ENCODE measurements at places on chromosomes 11 and 22.
A peak's percentile ranks its signal among the peaks of the same experiment; 100 is the strongest.

DNA sequence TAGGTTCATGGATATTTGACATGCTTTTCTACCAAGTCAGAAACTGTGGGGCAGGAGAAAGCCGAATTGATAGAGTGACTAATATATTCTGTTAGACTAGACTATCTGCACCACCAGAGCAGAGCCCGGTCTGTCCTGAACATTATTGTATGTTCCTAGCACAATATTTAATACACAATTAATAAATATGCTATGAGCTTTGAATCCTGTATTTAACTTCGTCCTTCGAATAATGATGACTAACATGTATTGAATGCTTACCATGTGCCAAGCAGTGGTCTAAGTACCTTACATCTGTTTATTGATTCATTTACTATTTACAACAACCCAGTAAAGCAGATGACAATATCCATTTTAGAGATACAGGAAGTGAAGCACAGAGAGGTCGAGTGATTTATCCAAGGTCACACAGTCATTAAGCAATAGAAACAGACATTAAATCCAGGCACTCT lies 44.8 kb upstream of the ANO3 start:
- DNase-seq: no peak

GRCh38 chr11:58919561-58919960 lies 19.7 kb upstream of the GLYATL1 start:
- DNase-seq: no peak

DNA sequence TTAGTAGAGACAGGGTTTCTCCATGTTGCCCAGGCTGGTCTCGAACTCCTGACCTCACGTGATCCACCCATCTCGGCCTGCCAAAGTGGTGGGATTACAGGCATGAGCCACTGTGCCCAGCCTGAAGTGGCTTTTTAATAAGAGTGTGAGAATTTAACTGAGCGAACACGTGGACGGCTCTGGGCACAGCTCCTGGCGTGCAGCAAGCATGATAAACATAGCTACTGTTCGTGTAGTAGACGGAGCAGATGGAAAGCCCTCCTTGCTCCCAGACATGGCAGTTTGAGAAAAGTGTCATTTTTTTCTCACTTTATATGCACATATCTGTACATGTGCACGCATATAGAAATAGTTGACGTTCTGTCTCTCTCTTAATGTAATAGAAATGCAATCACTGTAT lies 7.0 kb downstream of the EMID1 start:
- DNase-seq: no peak

DNA sequence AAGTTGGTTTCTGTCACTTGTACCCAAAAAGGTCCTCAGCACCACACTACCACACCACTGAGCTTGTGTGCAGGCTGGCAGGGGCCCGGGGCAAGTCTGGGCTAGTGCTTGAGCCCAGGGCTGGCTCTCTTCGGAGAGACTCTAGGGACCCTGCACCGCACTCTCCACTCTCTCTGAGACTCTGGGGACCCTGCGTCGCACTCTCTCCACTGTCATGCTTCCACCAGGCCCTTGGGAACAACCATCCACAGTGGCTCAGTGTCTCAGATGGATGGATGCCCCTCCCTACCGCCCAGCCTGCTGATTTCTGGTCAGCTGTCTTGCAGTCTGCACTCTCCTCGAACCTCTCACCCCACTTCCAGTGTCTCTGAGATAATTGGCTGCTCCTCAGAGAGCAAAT lies 2.0 kb upstream of the SBF1 start:
- DNase-seq: no peak

DNA sequence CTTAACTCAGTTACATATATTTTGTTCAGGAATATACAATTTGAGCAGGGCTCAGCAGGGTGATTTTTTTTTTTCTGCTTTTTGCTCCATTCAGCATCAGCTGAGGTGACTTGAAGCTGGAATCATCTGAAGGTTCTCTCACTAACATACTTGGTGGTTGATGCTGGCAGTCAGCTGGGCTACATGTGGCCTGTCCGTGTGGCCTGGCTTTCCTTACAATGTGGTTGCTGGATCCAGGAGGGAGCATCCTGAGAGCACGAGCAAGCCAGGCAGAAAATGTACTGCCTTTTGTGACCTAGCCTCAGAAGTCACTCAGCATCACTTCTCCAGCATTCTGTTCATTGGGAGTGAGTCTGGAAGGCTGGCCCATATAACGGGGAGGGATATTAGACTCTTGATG lies 151.6 kb upstream of the E2F8 start:
- DNase-seq: no peak

- no peak for DNase-seq
Observed at GRCh38 chr11:8138526-8138925, 30.3 kb downstream of the RIC3 start.

GRCh38 chr11:86204356-86204755 lies 40.2 kb upstream of the EED start:
- DNase-seq: no peak

GRCh38 chr11:33094157-33094556 lies 54.8 kb downstream of the TCP11L1 start:
- no peak for DNase-seq

- no peak for DNase-seq
Observed at GRCh38 chr22:44050766-44051355, 26.8 kb downstream of the PARVB start.

DNA sequence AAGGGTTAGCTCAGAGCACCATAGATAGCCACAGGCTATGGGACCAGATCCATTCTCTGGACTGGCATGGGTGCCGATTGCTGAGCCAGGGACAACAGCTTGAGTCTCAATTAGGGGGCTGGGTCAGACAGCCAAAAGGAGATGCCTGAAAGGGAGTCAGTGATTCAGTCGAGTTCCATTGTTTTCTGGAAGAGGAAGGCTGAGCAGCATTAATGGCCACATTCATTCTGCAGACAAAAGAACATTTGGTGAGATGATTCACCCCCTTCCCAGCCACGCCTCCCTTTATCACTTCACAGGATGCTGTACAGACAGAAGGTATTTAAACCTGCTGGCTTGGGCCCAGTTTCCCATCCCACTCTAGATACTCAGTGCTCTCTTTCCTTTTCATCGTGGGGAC lies 131.9 kb downstream of the ADAMTS15 start:
- DNase-seq: peak; percentile 56

DNA sequence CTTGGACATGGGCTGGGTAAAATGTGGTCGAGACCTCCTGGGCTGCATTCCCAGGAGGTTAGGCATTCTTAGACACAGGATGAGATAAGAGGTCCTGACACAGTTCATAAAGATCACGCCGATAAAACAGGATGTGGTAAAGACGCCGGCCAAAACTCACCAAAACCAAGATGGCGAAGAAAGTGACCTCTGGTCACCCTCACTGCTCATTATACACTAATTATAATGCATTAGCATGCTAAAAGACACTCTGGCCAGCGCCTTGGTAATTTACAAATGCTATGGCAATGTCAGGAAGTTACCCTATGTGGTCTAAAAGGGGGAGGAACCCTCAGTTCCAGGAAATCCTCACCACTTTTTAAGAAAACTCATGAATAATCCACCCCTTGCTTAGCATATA lies 983.3 kb downstream of the OPCML start:
- no peak for DNase-seq

DNA sequence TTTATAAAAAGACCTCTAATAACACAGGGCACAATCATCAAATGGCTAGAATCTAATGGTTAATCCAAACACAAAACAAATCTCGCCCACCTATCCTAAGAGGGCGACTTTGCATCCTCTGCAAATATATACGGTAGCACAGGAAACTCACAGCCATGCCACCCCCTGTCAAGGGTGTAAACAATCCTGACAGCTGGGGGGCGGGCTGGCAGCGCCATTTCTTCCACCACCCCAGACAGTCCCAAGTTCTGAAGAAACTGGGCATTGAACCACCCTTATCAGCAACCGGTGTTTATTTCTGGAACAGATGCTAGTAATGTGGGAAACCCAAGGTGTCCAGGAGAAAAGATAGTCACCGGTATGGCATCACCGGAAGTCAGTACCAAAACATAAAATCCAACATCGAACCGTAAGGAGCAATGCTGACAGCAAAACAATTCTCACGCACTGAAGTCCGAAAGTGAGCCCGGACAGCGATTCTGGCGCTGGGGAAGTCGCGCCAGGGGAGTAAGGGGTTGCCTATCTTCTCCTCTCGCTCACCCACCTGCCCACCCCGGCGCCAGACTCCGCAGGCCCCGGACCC lies 825 bp downstream of the FBXO3 start:
- peak; percentile 1 for DNase-seq

GRCh38 chr22:19891317-19892256 lies 36.9 kb upstream of the GNB1L start:
- peak; percentile 95 for DNase-seq

DNA sequence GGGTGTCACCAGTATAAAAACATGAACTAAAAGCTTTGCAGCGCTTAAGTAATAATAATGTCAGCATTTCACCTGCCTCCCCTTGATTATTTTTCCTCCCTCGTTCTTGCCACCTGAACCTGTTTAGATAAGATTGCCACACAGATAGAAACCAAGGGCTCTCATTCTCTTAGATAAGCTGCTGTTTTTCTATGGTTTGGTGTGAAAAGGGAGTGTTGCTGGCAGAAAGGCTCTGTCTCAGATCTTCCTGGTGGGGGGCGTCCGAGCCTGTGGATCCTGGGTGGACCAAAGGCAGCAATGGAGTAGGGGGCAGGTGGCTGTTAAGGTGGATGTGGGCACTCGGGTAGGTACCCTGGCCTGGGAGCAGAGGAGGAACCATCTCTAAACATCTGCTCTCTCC lies 147.5 kb downstream of the ST3GAL4 start:
- no peak for DNase-seq

GRCh38 chr22:31139866-31140716 lies at the start of gene PLA2G3:
PLA2G3 (minus strand) TSS chr22:31140508; CDS start chr22:31140354, 154 bp downstream.
- peak; percentile 4 for DNase-seq

DNA sequence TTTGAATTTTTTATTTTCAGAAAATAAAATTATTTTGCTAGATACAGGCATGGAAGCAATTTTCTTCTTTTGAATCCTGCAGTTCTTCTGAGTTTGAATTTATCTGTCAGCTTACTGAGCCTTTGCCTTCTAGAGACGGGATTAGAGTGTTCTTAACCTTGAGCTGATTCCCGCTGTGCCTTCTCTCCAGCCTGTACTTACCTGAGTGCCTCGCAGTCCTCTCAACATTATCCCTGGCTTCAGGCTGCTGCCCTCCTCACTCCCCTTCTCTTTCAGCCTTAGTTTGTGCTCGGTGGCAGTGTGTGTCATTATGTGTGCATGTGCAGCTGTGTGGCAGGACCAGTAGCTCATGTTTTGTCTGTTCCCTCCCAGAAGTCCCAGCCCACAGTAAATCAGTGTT lies 24.3 kb downstream of the OSBP2 start:
- no peak for DNase-seq

DNA sequence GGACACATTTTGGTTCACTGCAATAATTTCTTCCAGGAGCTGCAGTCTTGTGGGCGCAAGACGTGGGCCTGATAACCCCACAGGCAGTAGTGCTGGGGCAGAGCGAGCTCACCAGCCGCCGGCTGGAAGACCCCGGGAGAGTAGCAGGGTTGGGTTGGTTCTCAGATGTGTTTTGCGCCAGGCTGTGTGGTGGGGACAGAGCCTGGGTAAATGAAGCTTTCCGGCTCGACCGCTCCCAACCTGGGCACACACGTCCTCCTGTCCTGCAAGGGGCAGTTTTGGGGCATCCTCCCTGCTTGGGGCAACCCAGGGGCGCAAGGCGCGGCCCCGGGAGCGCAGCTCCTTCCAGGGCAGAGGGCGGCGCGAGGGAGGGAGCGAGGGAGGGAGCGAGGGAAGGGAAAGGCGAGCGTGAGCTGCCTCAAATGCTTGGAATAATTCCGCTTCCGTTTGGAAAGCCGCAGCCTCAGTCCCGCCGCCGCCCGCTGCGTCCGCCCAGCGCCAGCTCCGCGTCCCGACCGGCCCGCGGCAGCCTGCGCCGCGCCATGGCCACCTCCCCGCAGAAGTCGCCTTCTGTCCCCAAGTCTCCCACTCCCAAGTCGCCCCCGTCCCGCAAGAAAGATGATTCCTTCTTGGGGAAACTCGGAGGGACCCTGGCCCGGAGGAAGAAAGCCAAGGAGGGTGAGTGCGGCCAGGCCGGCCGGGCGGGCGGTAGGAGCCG lies at the start of gene PARVA:
PARVA (plus strand) TSS at position 466 of the 718 bp plus-strand sequence; CDS start at position 543, 77 bp downstream.
- no peak for DNase-seq

DNA sequence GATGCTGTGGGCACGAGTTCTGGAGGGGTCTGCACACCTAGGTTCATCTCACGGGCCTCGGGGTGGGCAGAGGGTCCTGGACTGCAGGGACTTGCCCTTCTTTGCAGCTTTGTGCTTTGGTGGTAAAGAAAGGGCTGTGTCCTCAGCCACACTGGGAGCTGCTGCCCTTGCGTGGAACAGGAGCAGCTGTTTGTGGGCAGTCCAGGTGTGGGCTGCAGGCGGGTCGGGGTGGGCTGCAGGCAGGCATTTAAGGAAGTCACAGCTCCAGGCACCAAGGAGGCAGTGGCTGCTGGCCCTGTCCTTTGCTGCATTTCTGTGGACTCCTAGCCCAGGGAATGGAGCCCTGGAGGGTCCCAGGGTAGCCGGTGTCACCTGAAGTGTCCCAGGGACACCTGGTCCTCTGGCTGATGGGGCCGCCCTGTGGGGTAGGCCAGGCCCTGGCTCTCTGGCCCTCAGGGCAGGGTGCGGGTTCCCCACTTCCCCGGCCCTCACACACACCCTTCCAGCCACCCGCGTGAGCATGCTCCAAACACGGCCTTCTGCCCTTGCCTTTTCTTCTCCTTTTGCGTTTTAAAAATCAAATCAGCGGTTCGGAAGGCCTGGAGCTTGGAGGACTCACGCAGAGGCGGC lies 1240.3 kb downstream of the BRD1 start:
- DNase-seq: no peak

DNA sequence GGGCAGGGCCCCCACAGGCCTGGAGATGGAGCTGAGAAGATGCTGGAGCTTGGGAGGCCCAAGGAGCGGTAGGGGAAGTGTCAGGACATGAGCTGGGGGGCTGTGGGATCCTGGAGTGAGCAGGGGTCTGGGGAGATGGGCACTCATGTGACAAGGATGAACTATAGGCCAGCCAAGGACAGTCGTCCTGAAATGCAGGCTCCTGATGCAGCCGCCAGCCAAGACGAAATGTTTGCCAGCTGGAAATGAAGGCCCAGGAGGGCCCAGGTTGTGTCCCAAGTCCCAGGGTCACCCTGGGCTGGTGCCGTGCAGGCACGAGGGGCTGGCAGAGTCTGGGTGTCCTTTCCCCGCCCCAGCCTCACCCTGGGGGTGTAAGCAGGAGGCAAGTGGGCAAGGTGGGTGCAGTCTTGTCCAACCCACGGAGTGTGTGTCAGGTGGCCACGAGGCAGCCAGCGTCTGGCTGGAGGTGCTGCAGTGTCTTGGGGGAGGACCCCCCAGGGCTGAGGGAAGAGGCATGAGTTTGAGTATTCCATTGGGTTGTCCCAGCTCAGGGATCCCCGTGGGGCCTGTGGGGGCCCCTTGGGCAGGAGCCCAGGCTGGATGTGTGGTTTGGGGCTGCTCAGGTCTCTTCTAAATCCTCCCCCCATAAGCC lies 21.4 kb downstream of the MRGPRG start:
- DNase-seq: no peak

Data from NCI-H2081 (cell line).